AG10803 (cell line): ENCODE measurements at places on chromosomes 13 and 19.
A peak's percentile ranks its signal among the peaks of the same experiment; 100 is the strongest.

DNA sequence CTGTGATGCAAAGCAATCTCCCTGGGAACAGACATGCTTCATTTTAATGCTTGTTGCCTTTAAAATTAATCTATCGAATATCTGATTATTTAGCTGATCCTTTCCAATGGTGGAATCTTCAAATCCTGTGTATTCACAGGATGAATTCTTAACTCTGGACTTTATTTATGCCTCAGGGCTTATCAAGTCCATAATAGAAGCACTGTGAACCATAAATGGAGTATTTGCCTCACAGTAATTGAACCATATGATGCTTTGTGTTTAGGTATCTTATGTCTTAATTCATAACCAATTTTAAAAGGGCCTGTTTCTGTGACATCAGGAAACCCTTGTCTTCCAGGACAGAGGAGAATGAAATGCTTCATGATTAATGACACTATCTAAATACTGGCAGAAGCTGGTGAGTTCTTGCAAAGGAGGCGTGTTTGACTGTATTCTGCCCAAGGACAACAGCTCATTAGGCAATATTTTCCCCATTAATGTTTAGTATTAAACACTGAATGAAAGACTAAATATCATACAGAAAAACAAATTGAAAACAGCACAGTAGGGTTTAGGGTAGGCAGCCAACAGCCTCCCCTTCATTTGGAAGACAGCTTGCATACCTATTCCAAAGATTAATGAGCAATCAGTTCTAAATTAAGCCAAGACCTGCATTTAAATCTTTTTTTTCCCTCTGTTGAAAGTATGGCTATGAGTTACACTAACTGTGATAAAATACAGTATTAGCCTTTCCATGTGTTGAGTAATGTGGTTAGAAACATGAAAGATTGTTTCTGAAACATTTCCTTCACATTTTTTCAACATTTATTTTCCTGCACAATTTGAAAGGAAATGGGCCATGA lies 709.4 kb downstream of the PCDH9 start:
- DNase-seq, result no peak

DNA sequence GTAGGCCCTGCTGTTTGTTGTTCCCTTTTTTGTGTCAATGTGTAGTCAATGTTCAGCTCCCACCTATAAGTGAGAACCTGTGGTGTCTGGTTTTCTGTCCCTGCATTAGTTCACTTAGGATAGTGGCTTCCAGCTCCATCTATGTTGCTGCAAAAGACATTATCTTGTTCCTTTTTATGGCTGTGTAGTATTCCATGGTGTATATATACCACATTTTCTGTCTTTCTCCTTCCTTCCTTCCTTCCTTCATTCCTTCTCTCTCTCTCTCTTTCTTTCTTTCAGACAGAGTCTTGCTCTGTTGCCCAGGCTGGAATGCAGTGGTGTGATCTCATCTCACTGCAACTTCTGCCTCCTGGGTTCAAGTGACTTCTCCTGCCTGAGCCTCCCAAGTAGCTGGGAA lies 21.0 kb downstream of the CYP2A6 start:
- no peak for DNase-seq

DNA sequence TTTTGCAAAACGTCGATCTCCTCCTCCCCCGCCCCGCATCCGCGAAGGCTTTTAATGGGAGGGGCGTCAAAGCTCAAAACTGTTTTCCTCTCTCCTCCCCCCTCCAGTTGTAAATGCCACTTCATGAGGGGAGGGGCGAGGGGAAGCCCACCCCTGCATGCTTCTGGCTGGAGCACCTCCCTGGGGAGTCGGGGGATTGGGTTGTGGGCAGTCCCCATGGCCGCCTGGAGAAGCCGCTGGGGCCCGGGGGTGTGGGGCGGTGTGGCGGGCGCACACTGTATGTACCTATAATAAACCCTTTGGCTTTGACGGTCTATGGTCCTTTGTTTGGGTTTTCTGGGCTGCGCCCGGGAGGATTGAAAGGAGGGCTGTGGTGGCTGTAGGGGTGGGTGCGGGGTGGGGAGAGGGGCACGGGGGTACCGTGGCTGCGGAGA lies 505 bp upstream of the SHKBP1 start:
- no peak for DNase-seq

- DNase-seq, result no peak
These were observed 1921.9 kb downstream of the OLFM4 start for GRCh38 chr13:54950546-54950945.

- DNase-seq, result no peak
These were observed 105.7 kb upstream of the OBI1 start for GRCh38 chr13:78764665-78765064.

DNA sequence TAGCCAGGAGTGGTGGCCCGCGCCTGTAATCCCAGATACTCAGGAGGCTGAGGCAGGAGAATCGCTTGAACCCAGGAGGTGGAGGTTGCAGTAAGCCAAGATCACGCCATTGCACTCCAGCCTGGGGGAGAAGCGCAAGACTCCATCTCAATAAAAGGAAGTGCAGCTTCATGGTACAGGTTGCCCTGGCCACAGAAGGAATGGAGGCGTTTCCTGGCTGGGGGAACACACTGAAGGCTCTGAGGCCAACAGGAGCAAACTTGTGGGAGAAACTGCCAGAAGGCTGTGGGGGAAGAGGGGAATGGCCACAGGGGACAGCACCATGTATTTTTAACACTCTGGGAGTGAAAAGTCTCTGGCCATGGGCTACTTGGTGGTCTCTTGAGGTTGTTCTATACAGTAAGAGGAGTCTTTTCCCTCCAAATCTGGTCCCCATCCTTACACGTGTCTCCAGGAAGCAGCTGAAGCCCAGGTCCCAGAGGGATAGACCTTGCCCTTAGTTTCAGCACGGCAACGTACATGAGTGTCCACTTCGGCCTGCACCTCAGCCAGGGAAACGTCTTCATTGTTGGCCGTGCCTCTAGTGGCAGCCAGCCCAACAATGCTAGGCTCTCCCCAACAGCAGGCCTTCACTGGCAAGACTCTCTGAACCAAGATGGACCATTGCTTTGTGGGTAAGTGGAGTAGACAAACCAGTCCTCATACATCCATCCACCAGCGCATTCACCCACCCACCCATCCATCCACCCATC lies 7.4 kb downstream of the MICOS13 start:
- DNase-seq, result no peak

DNA sequence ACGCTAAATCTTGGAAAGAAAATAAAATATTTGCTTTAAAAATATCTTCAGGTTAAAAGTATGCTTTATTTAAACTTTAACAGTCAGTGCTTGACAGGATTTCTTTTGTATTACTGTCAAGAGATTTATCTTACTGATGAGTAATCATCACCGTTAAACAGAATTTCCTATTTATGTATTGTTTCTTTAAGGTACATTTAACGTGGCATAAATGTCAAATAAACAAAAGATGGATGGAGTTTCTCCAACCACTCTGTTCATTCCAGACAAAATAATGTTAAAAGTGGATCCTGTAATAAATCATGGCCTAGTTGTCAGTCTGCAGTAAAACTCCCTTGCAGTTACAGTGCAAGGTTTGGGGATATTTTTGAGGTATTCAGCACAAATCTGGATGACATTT lies 298.3 kb downstream of the DIAPH3 start:
- no peak for DNase-seq

DNA sequence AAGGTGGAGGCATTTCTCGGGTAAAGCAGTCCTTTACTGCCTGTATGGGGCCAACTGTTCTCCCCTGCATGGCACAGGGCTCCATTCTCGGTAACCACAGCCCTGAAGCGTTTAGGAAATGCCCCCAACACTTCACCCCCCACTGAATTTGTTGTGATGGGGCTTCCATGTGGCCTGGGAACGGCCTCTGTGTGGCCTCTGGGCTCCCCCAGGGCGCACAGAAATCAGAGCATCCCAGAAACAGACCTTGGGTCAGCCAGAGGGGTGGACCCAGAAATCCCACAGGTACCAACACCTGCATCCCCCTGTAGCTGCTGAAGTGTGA lies 153.7 kb upstream of the VSTM2B start:
- no peak for DNase-seq

- no peak for DNase-seq
These were observed 53.7 kb upstream of the TRPC4 start for GRCh38 chr13:37923236-37923635.

DNA sequence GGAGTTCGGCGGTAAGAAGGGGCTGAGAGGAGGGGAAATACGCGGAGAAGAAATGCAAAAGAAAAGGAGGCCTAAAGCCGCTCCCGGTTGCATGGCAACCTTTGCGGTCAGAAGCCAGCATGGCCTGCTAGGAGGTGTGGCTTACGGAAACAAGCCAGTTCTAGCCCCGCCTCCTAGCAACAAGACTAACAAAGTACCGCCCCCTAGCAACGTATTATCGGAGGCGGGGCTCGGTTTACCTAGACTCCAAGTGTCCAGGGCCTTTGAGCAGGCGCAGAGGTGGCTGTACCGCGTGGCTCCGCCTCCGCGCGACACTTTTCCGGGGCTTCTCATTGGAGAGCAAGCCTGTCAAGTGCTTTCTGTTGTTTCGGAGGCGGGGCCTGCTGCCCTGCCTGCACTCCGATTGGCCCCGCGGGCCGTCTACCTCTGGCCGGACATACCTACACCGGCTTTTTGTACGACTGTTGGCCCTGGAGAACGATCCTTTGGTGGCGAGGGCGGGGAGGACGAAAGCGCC lies 339 bp upstream of the CYTH2 start:
- DNase-seq, result peak; percentile 100

DNA sequence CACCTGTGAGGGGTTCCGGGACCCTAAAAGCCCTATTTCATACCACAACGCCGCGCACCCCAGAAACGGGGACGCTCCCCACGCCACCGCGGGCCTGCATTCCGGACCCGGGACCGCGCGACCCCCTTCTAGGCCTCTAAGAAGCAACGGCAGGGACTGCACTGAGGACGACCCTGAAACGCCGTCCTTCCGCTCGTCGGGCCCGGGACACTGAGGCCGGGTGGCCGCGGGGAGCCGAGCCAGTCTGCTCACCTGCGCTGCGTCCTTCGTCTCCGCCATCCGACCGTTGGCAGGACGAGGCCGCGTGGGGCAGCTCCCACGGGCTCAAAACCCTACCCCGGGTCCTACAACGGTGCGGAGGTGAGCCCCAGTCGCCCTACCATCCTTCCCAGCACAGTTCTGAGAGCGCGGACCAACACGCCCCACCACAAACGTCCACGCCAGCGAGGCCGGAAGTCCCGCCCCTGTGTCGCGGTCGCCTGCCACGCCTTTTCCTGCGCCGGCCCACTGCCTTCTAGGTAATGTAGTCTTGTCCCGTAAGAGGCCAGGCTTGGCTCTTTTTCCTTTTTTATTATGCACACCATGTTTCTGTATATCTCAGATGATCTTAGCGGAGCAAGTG lies at the start of gene ZNF550:
ZNF550 (minus strand) TSS at position 460 of the 622 bp plus-strand sequence; CDS start at position 279, 181 bp downstream.
- DNase-seq, result peak; percentile 84

DNA sequence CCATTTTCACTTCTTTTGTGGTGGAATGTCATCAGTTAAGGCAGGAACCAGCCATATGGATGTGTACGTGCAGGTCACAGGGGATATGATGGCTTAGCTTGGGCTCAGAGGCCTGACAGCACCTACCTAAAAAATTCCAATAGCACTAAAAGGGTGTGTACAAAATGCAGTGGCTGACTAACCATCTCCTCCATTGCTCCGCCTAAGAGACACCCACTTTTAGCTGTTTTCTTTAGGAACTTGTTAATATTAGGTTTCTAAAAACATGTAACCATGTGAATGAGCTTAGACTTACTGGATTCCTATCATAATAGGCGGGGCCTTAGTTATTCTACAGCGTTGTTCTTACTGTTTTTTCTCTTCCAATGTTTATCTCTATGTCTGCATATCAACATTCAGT lies 25.8 kb downstream of the GP6 start:
- DNase-seq, result no peak

DNA sequence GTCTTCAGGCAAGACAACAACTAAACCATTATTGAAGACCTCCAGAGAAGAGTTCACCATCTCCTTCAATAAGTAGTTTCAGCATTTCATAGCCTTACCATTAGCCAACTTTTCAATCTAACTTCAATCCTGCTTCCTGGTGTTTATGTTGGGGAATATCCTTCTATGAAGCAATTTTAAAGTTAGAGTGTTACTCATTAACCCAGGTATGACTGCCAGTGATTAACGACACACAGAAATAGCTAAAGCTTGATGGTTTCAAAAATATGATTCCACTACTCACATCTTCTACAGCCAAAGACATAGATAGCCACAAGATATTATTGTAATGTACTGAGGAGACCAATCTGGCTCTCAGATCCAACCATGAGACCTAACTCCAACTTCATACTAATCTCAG lies 403.2 kb downstream of the EFNB2 start:
- no peak for DNase-seq

DNA sequence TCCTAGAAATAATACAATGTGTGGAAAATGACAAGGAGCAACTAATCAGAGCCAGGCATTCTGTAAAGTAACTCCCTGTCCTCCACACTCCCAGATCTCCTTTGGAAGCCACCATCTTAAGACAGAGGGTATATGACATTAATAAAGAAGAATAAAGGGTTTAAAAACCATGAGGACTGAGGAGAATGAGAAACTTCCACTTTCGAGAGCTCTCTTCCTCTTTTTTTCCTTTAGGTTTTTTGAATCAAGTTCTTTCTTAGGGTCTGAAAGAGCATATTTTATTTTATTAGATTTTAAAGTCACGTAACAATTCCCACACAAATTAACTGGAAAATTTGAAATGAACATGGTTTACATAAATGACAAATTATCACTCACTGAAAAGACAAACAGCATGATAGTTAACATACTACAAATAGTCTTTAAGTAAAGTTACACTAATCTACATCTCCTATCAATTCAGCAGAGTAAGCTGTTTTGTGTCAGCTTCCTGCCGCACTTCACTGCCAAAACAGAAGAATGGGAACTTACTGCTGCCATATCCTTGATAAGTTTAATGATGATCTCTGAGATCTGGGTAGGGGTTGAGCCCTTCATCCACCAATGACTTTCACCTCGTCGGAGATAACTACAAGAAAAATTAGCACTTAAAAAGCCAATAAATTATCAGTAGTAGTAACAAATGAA lies 38.6 kb upstream of the FBXL3 start:
- DNase-seq, result no peak

- peak; percentile 29 for DNase-seq
These were observed 72.4 kb upstream of the TSC22D1 start for GRCh38 chr13:44648392-44649103.

- DNase-seq, result peak; percentile 80
These were observed 18.0 kb downstream of the ARHGAP35 start for GRCh38 chr19:46878613-46879375.

GRCh38 chr19:11041966-11042627 lies 47.2 kb upstream of the LDLR start:
- DNase-seq, result no peak

GRCh38 chr19:15790096-15790495 lies 2.6 kb downstream of the OR10H5 start:
- DNase-seq, result no peak
